ENCODE measurements at places on chromosomes 7 and 10.

GRCh38 chr7:65554-65953 lies 126.8 kb upstream of the FAM20C start:
- H3K27ac ChIP-seq: no peak overlapping the region
- DNase-seq: no peak
- no peaks in the 10 kb centered on the region for H3K36me3 ChIP-seq
- no peaks in the 10 kb centered on the region for H3K27me3 ChIP-seq
- H3K4me3 ChIP-seq: no peak overlapping the region

DNA sequence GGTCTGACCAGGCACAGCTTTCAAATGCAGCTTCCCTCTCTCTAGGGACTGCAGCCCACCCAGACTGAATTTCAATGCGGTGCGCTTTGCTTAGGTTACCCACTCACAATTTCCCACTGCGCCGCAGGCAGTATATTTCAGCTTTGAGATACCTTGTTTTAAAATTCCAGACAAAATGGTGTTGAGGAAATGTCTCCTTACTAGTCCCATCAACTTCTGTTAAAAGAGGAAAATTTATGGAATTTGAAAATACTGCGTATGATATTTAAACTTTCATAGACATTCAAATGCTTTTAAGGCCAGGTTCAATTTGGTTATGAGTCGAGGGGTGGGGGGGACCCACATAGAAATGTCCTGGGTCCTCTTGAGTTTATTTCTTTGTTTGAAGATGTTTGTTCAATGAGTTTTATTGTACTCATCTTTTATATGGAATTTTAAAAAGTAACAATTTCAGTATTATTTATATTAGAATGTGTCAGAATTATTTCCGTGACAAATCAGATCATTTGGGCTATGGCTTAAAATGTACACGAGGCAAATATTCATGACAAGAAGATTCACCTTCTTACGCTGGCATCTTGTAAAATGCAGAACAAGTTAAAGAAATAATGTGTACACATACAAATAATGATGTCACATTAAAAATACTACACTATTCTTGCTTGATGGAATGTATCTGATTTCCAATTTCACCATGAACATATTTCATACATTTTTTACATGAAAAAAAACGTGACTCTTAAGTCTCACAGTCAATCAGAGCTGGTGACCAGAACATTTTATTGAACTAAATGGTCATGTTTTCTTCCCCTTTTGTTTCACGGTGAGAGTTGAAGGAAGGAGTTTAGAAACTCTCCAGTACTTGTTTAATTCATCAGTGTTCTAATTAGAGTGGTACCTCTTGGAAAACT lies 1.3 kb downstream of the IKZF1 start:
- DNase-seq: no peak
- H3K4me3 ChIP-seq: peak overlapping the region; percentile 48
- H3K4me1 ChIP-seq: no peaks in the 10 kb centered on the region
- no peaks in the 10 kb centered on the region for H3K27me3 ChIP-seq

DNA sequence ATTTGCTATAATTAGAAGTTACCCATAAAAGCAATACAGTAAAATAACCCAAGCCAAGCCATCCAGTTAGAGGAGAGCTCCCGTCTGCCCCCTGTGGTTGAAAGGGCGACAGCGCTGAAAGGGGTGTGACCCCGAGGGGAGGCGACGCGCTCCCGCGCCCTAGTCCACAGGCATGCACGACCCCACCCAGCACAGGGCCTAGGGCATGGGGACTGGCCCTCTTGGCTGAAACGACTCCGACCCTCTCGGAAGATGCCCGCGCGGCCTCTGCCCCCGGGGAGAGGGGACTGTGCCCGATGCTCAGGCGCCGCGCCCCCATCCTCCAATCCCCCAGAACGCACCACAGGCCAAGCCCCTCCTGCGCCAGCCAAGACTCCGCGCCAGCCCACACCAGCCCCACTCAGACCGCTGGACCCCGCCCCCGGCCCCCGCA lies 64.0 kb downstream of the CSGALNACT2 start:
- H3K27me3 ChIP-seq: no peaks in the 10 kb centered on the region
- H3K4me1 ChIP-seq: no peaks in the 10 kb centered on the region
- no peak overlapping the region for H3K27ac ChIP-seq
- H3K36me3 ChIP-seq: no peaks in the 10 kb centered on the region

GRCh38 chr7:45703373-45703821 lies 129.2 kb downstream of the ADCY1 start:
- H3K27ac ChIP-seq: peak overlapping the region; percentile 89
- peaks cover 49% of the 10 kb centered on the region for H3K36me3 ChIP-seq
- no peak for DNase-seq
- no peaks in the 10 kb centered on the region for H3K27me3 ChIP-seq
- no peak overlapping the region for H3K4me3 ChIP-seq

DNA sequence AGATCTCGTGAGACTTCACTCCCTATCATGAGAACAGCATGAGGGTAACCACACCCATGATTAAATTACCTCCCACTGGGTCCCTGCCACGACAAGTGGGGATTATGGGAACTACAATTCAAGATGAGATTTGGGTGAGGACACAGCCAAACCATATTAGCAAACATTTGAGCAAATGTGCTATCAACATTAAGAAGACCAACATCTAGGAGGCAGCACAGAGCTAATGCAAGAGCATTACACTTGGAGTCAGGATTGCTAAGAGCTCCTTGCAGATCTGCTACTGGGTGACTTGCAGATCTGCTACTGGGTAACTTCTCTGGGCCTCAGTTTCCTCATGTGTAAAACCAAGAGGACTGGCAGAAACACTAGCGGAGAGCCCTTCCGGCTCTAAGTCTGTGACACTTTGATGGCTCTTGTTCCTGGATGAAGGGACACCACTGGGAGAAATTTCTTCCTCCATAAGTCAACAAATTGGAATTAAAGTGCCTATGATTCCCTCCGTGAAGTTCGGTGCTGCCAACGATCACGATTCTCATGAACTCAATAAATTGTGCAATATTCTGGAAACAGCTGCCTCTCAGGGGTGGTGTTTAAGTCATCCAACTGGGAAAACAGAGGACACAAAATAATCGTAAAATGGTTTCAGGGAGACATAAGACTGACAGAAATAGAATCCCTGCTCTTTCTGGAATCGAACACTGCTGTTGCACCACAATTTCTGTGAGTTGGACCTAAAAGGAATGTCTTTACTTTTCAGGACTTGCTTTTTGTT lies 115.8 kb upstream of the ITGB1 start:
- H3K36me3 ChIP-seq: no peaks in the 10 kb centered on the region
- no peak overlapping the region for H3K4me3 ChIP-seq
- H3K27me3 ChIP-seq: no peaks in the 10 kb centered on the region
- H3K4me1 ChIP-seq: no peaks in the 10 kb centered on the region

GRCh38 chr10:114925587-114926586 lies 12.1 kb upstream of the TRUB1 start:
- no peak overlapping the region for H3K4me3 ChIP-seq
- DNase-seq: no peak
- no peaks in the 10 kb centered on the region for H3K4me1 ChIP-seq
- no peaks in the 10 kb centered on the region for H3K27me3 ChIP-seq
- no peak overlapping the region for H3K27ac ChIP-seq

GRCh38 chr7:151248346-151249033 lies at the start of gene SMARCD3:
Gene SMARCD3, minus strand, starts transcription at chr7:151248694. Its CDS starts 132 bp downstream, at chr7:151248562.
- no peaks in the 10 kb centered on the region for H3K36me3 ChIP-seq
- H3K27ac ChIP-seq: peak within 1 kb of the TSS; percentile 44
- no peaks in the 10 kb centered on the region for H3K4me1 ChIP-seq

All from right lobe of liver (tissue), 6 donors.